ENCODE measurements at places on chromosomes 2 and 18.

DNA sequence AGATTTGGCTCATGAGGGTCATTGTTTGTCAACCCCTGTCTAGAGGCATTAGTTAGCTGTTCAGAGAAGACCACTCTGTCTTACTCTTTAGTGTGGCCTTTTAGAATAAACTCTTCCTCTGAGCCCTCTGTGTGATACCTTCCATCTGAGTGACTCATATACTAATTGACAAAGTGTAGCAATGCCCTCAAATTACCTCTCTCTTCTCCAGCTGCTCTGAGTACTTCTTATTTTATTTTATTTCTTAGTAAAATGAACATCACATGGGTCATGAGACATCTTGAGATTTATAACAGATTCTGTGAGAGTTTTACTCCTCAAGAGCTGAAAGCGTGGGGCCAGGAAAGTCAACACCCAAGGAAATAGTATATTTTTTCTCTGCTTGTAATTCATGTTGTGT is 67.4 kb downstream of the KCTD18 start:
- no peak for DNase-seq

DNA sequence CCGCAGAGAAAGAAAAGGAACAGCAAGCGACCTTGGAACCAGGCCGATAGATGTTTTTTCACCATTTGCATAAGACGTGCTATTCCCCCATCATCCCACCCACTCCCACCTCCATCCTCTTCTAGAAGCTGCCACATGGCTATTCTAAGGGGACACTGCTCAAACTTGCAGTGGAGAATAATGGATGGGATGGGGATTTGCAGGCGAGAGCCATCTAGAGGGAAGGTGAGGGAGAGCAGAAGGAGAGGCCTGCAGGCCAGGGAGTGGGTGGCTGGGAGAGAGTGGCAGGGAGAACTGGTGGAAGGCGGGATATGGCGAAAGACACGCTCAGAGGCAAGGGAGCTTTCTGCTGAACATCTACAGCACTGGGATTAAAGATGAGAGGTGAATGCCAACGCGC is 84.9 kb downstream of the MAPK4 start:
- DNase-seq = no peak

- DNase-seq = no peak
Observed at GRCh38 chr2:46213906-46214305, 83.3 kb upstream of the EPAS1 start.

- no peak for DNase-seq
Observed at GRCh38 chr2:190099890-190100697, 37.6 kb upstream of the MSTN start.

Measured in epithelial cell of proximal tubule (primary cell).